ENCODE measurements at places on chromosomes 4 and X.

- no peak for DNase-seq
These were observed 117.1 kb downstream of the HNRNPD start for GRCh38 chr4:82256718-82257117.

DNA sequence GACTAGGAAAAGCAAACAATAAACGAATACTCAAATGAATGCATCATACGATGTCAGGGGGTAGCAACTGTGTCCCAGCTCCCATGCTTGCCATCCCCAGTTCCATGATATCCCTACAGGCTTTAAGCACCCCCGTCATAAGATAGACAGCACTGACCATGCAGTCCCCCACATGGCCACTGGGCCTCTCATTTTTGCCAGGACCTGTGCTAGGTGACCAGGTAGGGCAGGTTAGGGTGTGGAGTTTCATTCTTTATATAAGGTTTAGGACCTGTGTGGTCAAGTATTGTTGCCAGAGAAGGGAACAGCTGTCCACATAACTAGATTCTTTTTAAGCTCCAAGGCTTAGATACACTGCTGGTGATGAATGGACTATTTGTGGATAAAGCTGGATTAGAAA, 9.7 kb downstream of the PPEF2 start:
- DNase-seq = no peak

GRCh38 chrX:69101683-69102251, 63.5 kb downstream of the PJA1 start:
- no peak for DNase-seq

DNA sequence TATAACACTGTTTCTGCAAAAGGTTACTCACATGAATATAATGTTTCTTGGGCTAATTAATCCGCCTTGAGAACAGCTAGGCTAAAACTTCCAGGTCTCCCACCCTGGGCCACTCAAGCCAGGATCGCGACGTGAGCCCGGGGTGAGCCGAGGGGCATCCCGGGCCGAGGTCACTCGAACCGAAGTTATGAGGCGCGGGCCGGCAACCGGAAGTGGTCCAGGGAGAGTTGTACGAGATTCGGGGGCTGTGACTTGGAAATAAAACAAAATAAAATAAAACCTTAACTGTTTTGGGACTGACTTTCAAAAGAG, 317 bp downstream of the CMC4 start:
- no peak for DNase-seq

- no peak for DNase-seq
These were observed 13.5 kb downstream of the SNCA start for GRCh38 chr4:89823416-89823815.

GRCh38 chr4:138736362-138736761, 279.2 kb upstream of the NOCT start:
- no peak for DNase-seq

- no peak for DNase-seq
These were observed 824 bp downstream of the SASH3 start for GRCh38 chrX:129780441-129781105.

DNA sequence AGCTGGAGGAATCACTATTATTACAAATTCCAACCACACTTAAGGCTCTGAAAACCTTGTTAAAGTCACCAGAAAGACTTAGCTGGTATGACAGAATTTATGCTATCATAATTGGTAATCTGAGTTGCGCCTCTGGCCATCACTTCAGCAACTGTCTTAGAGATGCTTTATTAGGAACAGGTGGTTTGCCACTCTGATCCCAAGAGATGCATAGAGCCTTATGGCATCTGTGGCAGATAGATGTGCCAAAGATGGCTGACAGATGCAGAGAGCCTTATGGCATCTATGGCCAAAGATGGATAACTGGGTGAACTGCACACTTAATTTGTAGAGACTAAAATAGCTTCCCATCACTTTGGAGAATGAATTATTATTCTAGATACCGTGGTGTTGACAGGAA, 32.3 kb upstream of the PLAC8 start:
- no peak for DNase-seq

GRCh38 chr4:17811078-17811603, 362 bp downstream of the NCAPG start:
- no peak for DNase-seq

GRCh38 chrX:43847352-43847751, 34.9 kb downstream of the MAOB start:
- no peak for DNase-seq

DNA sequence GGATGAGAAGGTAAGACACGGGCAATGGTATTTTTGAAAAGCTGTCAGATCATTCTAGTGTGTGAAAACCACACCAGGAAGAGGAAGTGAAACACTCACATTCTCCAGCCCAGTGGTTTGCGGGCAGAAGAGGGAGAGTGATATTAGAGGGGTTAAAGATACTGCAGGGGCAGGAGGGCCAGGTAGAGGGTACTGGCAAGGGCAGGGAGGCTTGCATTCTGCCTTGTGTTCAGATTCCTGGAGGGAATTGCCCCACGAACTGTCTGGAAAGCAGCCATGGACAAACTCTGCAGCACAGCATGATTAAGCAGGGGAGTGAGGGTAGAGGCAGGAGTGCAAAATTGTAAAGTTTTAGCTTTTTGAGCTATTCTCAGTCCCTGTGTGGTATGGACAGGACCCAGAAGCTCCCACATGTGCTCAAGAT, 30.9 kb downstream of the NIPAL1 start:
- no peak for DNase-seq

DNA sequence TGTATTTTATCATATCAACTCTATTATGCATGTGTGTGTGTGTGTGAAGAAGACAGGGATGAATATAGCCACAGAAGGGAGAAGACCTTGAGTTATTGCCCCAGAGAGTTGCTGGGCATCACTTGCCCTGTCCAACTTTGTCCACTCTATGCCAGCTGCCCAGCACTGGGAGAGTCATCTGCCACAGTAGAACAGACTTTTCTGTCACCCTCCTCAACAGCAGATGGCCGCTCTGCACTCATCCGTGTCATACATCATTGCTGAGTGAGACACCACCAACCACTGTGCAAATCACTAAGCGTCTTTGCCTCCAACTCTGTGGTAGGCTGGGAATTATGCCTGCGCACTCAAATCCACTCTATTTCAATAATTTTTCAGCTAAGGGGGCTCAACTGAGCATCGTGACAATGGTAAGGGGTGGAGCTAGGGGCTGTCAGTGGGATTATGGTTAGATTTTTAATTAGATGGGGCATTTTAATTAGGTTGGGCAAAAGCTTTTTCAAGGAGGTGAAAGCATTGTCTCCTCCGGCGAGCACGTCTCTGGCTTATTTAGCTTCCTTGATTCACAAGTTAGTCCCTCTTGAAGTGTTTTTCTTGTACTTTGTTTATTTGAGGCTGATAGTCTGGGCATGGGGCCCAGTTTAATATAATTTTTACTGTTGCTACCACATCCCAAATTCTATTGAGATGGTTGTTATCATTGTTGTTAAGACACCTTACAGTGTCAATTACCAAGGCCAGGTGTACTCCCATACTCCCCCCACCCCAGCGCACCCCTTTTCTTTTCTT, 100.1 kb upstream of the KLF3 start:
- DNase-seq = no peak

DNA sequence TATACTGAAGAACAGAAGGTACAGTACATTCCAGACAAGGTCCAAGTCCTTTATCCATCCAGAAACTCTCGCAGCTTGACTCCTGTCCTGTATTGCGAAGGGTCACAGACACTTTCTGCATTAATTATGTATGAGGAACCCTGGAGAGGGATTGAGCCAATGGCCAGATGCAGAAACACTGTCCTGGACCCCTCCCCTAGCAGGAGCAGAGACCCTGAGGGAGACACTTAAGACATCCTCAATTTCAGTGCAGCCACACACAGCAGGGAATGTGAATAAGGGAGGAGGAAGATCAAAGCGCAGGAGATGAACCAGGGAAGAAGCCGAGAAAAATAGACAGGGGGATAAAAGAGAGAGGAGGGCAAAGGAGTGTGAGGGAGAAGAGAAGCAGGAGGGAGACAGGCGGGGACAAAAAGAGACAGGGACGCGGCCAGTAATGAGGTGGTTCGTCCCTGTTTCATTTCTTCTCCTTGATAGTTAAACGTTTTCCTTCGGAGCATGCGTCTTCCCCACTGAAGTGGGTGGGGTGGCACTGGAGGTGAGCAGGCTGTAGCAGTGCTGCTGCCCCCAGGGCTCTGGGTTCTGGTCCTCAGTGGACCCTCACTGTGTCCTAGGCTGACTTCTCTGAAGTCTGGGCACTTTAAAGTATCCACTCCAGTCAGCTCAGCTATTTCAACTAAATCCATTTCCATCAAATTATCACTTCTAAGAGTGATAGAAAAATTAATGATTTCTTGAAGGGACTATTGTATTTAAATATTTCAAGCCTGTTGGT, 356.4 kb upstream of the NOCT start:
- no peak for DNase-seq

DNA sequence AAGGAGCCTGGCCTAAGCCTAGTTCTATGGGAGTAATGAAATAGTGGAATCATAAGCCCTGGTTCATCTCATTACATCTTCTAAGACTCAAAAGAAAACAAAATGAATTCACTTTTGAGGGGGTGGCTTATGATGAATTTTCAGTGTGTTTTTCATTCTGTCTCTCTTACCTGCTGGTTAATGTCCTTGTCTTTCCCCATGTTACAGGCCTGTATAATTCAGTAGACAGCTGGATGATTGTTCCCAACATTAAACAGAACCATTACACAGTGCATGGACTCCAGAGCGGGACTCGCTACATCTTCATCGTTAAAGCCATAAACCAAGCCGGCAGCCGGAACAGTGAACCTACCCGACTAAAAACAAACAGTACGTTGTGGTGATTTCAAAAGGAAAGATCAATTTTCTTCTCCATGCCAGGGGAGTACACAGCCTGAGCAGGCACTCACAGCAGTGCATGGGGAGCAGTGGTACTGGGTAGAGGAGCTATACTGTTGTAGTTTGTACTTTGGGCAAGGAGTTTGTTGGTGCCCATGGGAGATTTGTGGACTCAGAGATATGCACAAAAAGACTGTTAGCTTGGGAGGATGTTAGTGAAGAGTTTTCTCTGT, 57.9 kb downstream of the TEX13B start:
- DNase-seq = no peak

DNA sequence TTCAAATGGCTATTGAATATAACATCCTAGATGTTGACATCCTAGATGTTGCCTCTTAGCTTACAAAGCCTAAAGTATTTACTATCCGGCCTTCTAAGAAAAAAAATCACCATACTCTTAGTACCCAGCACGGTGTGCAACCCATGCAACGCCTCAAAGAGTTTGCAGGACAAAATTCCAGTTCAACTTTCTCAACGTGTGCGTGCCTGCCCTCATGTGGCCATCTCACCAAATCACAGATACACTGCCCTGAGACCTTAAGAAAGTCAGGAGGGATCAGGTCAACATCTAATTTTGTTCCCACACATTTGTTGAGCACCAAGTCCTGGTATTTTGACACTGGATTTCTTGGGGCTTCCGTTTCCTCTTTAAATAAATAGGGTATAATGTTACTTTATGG, 68.3 kb downstream of the CRMP1 start:
- DNase-seq = no peak

GRCh38 chr4:2787230-2788100, 5.4 kb upstream of the SH3BP2 start:
- peak; percentile 45 for DNase-seq

DNA sequence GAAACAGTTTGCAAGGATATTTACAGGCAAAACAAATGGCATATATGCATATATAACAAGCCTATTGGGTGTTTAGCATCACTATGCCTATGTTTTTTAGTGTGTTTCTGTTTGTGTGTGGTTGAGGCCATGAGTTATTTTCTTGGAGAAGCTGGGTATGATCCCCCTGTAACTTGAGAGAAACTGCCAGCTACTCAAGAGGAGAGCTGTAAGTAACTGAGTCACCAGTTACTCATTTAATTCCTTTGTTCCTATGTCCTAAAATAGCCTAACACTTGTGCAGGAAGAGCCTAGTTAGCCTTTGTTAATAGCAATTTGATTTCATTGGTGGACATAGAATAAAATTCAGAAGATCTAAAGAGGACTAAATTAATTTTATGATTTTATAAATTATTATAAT, 79.1 kb downstream of the PWWP3B start:
- no peak for DNase-seq

GRCh38 chr4:111689214-111689613, 456.0 kb upstream of the FAM241A start:
- DNase-seq = no peak

GRCh38 chrX:15816438-15816809, 26.1 kb downstream of the ZRSR2 start:
- DNase-seq = no peak

- no peak for DNase-seq
These were observed 144.0 kb upstream of the PJA1 start for GRCh38 chrX:69309074-69309792.

DNA sequence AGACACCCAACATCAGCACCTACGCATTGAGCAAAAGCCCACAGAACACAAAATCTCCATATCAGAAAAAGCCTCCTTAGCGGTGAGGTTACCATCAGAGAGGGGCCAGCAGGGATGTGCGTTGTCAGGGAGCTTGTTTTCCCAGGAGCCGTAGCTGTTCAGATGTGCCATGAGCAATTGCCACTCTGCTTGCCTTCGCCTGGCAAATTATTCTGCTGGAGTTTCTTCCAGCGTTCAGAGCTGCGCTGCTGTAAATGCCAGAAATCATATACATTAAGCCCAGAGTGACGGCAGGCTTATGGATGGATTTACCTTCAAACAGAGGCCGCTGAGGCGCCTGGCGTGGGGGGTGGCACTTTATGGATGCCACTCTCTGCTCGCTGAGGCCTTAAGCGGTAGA, 632.3 kb downstream of the BCOR start:
- no peak for DNase-seq

DNA sequence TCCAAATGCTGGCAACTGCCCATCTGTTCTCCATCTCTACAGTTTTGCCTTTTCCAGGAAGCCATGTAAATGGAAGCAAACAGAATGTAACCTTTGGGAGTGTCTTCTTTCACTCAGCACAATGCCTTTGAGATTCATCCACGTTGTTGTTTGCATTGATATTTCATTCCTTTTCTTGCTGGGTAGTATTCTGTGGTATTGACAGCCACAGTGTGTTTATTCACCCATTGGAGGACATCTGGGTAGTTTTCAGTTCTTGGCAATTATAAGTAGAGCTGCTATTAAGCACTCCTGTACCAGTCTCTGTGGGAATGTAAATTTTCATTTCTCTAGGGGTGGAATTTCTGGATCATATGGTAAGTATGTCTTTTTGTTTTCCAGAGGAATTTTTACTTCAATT, 194.3 kb upstream of the RPS6KA3 start:
- DNase-seq = no peak

- no peak for DNase-seq
These were observed 5.8 kb downstream of the DGAT2L6 start for GRCh38 chrX:70183091-70183490.

GRCh38 chrX:141897690-141898089, 6.0 kb upstream of the MAGEC1 start:
- no peak for DNase-seq

GRCh38 chr4:104272966-104273365, 221.7 kb downstream of the CXXC4 start:
- no peak for DNase-seq

- DNase-seq = no peak
These were observed 58.3 kb downstream of the MID1IP1 start for GRCh38 chrX:38859602-38860001.

- no peak for DNase-seq
These were observed 136.9 kb downstream of the ASMT start for GRCh38 chrX:1751781-1752180.

Measured in stimulated activated naive CD4-positive, alpha-beta T cell (primary cell).